ENCODE measurements at places on chromosomes 13 and 19.

- no peak for DNase-seq
These were observed 10.8 kb downstream of the GPR183 start for GRCh38 chr13:99296398-99296797.

- DNase-seq: no peak
These were observed at the start of gene CEACAM6 for GRCh38 chr19:41755328-41755913. Gene CEACAM6 (plus strand): TSS chr19:41755530. CDS start chr19:41755639, 109 bp downstream.

GRCh38 chr19:3401004-3401768, 34.8 kb downstream of the NFIC start:
- no peak for DNase-seq

- no peak for DNase-seq
These were observed 119.5 kb downstream of the LRCH1 start for GRCh38 chr13:46672338-46673090.

- no peak for DNase-seq
These were observed 502 bp downstream of the NECTIN2 start for GRCh38 chr19:44846455-44847143.

- DNase-seq: no peak
These were observed 261.7 kb upstream of the HTR2A start for GRCh38 chr13:47158593-47158992.

GRCh38 chr19:50977626-50978025, 6.1 kb downstream of the KLK7 start:
- DNase-seq: no peak

GRCh38 chr13:27670861-27671260, 49.2 kb downstream of the POLR1D start:
- DNase-seq: no peak

GRCh38 chr13:103156346-103156998, 90.3 kb upstream of the SLC10A2 start:
- DNase-seq: no peak

DNA sequence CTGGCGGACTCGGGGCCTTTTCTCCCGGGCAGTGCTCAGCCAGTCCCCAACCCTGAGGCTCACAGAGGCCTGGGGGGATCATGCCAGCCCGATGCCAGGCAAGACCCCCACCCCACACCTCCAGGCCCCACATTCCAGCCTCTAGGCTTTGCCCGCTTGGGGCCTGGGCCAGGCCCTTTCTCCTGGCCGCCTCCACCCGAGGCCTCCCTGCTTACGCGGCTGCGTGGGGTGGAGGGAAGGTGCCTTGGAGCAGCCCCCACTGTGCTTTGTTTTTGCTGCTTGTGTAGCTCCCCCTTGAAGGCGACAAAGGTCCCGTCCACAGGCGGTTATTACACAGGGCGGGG, 38.4 kb downstream of the SMIM24 start:
- DNase-seq: no peak

DNA sequence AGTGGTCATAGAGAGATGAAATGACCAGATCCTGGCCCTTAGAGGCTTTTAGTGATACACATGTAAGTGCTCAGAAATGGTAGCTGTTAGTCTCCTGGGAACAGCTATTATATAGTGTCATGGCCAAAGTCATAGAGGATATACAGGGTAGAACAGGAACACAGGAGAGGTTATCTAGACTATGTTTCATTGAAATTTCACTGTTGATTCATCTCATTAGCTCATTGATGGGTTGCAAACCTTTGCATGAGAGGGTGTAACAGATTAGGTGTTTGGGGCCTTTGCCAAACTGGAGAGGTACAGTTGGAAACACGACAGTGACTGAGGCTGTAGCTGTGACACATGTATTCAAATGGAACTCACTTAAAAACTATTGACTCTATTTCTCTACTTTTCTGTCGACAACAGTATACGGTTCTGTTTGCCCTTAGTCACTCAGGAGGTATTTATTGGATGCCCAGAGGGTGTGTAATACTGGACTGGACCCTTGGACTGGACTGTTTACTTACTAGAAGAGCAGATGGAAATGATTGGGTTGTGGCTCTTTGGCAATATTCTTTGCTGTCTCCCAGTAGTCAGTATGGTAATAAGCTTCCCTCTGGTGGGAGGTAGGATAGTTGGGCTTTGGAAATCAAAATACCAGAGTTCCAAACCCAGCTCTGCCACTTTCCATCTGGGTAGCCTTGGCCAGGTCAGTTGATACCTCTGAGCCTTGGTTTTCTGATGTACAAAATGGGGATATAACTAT, 29.8 kb downstream of the ARHGAP35 start:
- DNase-seq: no peak

- DNase-seq: no peak
These were observed 435 bp upstream of the OBI1 start for GRCh38 chr13:78659450-78659730.

DNA sequence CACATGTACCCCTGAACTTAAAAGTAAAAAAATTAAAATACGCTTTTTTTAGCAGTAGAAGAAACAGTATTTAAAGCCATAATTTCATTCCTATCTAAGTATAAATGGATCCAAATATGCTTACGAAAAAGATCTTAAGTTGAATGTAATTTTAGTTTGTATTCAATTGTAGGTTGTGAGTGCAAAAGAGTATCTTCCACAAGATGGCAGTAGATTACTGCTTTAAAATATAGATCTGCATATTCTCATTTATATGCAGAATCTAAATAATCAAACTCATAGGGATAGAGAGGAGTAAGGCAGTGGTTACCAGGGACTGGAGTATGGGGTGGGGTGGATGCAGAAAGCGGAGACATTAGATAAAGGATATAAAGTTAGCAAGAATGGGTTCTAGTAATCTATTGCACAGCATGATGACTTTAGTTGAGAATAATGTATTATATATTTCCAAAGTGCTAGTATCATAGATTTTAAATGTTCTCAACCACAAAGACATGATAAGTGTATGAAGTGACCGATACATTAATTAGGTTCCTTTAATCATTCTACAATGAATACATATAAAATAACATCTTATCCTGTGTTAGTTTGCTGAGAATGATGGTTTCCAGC, 14.2 kb downstream of the OR7A17 start:
- DNase-seq: no peak

DNA sequence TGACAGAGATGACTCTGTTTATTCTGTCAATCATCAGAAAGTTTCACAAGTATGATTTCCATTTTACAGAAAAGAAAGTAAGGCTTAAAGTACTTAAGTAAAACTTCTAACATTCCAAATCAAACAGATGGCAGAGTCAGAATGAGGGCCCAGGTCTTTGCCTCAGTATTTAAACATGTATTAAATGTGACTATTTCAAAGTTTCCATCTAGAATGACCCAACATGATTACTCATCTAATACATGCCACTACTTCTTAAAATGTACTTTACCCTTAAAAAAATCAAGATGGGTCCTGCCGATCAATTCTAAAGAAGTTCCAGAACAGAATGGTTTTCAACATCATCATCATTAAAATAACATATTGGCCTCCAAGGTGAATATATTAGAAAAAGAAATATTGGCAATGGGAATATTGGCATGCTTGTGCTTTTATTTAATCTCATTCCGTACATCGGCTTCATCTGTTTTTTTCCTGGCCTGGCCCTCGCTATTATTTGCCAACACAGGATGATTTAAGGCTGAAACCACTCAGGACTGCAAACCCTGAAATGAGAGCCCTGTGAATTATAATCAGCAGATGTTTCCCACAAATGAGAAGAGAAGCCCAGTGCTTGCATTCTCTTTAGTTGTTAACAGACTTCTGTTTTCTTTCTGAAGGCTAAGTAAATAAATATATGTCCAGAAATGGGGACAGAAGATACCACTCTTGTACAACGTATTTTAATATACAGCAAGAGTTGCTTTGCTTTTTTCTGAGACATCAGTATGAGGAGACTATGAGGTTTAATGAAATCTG, 340.0 kb downstream of the DNAJC15 start:
- DNase-seq: no peak

GRCh38 chr13:80121038-80121437, 219.9 kb downstream of the SPRY2 start:
- no peak for DNase-seq

GRCh38 chr19:17215127-17215971, at the start of gene USE1:
Gene USE1 (plus strand): TSS chr19:17215357. CDS start chr19:17215406, 49 bp downstream.
- peak; percentile 76 for DNase-seq

DNA sequence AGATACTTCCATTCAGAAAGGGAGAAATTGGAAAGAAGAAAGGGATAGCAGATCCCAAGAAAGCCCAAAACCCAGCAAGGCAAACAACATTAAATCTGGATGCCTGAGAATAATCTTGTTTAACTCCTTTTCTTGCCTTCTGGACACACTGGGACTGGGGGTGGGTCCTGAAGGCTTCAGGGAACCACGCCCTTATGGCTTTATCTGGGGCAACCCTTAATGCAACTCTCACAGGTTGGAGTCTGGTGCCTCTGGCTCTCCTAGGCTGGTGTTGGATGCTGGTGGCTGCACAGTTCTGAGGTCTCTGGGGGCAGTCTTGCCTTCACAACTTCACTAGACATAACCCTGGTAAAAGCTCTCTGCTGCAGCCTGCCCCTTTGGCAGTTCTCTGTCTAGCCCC, 27.9 kb downstream of the PAN3 start:
- DNase-seq: no peak

GRCh38 chr13:44383945-44384344, 10.3 kb downstream of the SERP2 start:
- no peak for DNase-seq

- no peak for DNase-seq
These were observed 4.2 kb downstream of the CCDC9 start for GRCh38 chr19:47260476-47260875.

- no peak for DNase-seq
These were observed 146.5 kb upstream of the EDNRB start for GRCh38 chr13:78065141-78065540.

GRCh38 chr19:40489882-40490230, 23.1 kb downstream of the SPTBN4 start:
- DNase-seq: no peak

GRCh38 chr19:30718707-30719106, 346.5 kb downstream of the ZNF536 start:
- DNase-seq: no peak
